ENCODE measurements at places on chromosomes 2 and 18.

- no peak for DNase-seq
Observed at GRCh38 chr18:21273568-21273967, 31.5 kb downstream of the GREB1L start.

DNA sequence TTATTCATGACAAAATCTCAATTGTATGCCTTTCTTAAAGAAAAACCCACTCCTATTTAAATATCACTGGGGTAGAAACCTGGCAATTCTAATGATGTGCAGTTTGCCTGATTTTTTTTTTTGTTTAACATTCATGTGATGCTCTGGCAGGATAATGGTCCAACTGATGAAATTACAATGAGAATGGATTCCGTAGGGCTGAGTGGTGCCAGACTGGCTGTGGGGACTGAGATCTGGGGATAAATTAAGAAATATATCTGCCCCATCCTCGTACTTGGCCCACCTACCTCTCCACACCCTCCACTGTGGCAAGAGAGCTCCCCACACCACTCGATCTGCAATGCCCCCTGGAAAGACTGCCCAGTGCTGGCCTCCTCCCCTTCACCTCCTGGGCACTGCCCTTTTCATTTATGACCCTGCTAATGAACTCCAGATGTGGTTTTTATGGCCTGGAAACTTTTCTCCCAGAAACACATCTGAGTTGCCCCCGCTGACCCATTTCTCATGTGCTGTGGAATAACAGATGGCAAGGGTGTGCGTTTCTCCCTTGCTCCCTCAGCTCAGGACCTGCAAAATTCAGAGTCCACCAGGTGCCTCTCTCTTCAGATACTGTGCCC is 33.0 kb upstream of the RPL37A start:
- no peak for DNase-seq

GRCh38 chr2:136246086-136246669 is 128.2 kb upstream of the CXCR4 start:
- DNase-seq, result no peak

DNA sequence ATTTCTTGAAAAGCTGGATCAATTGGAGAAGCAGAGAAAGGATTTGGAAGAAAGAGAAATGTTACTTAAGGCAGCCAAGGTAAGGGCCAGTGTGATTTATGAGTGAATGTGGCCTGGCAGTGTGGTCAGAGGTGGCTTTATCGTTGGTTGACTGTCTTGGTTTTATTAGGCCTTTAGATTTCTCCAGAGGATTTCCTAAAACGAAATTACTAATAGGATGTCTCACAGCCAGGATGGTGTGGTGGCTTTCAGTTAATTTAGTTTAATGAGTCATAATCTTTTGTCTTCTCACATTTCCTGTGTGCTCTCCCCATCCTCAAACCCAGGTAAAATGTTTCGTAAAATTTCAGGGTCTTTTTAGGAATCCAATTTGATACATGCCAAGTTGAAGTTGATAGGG is 100.8 kb downstream of the TAF4B start:
- DNase-seq, result no peak

DNA sequence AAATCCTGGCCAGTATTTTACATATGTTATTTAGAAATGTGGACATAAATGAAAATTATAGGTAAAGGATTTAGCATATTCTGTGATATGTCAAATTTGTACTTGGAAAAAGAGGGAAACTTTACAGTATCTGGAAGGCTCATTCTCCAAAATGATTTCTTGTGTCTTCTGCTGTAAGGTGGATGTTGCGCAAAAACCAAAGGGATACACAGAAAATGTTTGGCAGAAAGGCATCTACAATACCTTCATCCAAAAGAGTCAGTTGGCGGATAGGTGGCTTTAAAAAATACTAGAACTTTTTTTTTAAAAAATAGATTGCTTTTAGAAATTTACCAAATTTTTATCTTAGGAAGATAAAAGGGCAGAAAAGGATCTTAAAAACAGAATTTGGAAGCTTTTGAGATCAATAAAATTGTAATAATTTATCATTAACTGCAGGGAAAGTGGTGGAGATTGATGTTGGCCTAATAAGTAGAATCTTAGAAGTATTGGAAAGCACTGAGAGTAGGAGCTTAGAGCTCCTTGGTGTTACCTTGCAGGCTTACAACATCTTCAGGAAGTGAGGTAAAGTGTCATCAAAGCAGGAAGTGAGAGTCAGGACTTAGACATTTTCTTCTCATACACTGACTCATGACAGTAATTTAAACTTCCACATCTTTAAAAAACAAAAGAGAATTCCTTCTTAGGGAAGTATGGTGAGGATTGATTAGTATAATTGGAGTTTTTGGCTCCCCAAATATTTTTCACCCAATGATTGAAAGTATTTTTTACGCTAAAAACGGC is 2.1 kb downstream of the NABP1 start:
- no peak for DNase-seq

GRCh38 chr2:33512112-33512511 is 35.7 kb downstream of the RASGRP3 start:
- DNase-seq, result no peak

GRCh38 chr2:102726128-102727087 is 35.4 kb upstream of the TMEM182 start:
- DNase-seq, result no peak

DNA sequence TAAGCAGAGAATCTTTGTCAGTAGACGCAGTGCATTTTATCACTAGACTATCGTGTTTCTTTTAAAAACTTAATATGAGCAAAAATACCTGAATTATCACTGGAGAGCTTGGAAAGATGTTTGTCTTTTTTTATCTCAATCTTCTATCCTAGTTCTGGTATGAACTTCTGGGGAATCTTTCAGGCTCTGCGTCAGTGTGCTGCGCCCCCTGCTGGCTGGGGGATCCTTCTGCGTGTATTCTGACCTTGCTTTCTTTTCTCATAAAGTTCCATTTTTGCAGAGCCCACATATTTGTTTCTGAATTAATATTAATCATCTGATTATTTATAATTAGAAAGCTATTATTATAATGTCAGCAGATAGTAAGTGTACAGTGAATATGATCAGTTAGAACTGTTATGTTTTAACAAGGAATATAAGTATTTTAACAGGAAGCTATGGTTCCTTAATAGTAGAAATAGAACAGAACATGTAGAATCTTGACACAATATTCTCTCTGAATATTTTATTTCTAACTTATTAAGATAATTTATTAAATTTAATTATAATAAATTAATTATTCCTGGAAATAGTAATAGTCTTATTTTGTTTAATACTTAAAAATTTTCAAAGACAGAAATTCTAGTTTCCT is 945.0 kb upstream of the CRIM1 start:
- DNase-seq, result no peak

- no peak for DNase-seq
Observed at GRCh38 chr18:37710726-37711125, 145.1 kb upstream of the CELF4 start.

- no peak for DNase-seq
Observed at GRCh38 chr2:127277028-127277427, 16.9 kb downstream of the ERCC3 start.

DNA sequence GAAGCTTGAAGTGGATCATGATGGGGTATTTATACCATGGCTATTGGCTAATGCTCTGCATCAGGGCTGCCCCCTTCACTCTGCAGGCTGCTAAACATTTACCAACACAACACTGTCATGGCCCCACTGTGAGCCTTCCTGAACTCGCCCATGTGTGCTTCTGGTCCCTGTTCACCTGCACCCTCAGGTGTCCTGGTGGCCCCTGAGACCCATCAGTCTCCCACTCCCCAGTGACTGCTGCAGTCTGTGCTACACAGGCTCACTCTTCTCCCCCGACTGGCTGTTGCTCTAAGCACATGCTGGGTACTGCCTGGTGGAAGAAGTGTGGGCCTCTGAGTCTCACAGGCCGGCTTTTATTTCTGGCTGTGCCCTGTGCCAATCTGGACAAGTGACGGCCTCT is 183.0 kb upstream of the HS6ST1 start:
- no peak for DNase-seq

DNA sequence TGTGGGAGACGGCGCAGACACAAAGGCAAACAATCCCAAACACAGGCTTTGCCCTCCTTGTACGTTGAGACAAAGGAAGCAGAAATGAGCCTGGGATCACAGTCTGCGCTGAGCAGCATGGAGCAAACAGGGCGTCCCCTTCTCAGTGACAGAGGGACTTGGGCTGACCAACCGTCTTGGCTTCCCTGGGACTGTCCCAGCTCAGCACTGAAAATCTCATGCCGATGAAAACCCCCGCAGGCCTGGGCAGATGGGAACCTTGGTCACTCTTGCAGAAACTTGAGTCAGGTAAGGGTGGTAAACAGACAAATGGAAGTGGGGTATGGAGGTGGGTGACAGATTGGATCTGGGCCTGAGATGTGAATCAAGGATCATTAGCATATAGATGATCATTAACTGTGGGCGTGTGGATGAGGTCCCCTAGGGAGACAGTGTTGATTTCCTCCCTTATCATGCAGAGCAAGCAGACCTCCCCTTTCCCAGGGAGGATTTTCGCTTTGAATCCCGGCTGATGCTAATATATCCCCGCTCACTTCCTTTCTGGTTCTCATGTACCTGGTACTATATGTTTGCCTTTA is 19.1 kb upstream of the SH3BP4 start:
- no peak for DNase-seq

- no peak for DNase-seq
Observed at GRCh38 chr2:162591403-162592083, 247.0 kb downstream of the KCNH7 start.

DNA sequence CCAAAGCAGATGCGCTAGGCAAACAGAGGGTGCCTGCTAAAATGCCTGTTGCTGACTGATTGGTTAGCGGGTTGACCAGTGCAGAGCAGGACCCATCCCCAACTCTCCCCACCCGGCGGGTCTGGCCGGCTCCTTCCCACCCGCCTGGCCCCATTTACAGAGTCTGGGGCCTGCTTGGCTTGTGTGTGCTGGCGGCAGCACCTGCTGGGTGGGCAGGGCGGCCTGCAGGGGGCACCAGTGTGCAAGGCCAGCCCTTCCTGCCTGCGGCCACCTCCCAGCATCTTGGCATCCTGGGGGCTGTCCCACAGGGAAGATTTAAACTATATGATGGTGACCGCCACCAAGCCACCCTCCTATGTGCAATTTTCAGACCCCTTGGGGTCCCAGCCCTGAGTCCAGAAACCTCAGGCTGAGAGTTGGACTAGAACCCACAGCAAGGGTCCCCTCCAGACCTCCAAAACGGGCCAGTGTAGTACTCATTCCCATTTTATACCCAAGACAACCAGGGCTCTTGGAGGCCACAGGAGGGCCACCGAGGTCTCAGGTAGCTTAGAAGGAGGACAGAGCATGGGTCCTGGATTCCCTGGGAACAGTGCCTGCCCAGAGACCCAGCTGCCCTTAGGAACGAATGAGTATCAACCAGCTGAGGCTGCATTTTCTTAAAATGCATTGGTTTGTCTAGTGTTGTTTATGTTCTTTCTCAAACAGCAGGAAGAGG is 173.6 kb downstream of the SMAD7 start:
- DNase-seq, result no peak

DNA sequence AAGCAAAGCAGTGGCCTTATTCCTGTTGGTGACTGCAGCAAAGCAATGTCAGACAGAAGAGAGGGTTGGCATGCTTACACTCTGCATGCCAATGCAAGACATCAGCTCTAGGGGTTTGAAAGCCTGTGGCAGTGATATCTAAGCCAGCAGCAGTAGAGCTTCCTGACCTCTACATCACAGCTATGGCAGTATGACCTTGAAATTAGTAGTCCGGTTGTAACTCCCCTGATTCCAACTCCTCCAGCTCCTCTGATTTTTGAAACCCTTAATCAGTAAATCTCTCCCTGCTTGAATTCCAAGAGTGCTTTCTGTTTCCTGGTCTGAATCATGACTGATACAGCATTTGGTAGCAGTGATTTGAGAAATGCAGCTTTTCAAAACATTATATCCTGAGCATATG is 60.0 kb upstream of the LRP1B start:
- DNase-seq, result no peak
